ENCODE measurements at places on chromosomes 2 and 18.

DNA sequence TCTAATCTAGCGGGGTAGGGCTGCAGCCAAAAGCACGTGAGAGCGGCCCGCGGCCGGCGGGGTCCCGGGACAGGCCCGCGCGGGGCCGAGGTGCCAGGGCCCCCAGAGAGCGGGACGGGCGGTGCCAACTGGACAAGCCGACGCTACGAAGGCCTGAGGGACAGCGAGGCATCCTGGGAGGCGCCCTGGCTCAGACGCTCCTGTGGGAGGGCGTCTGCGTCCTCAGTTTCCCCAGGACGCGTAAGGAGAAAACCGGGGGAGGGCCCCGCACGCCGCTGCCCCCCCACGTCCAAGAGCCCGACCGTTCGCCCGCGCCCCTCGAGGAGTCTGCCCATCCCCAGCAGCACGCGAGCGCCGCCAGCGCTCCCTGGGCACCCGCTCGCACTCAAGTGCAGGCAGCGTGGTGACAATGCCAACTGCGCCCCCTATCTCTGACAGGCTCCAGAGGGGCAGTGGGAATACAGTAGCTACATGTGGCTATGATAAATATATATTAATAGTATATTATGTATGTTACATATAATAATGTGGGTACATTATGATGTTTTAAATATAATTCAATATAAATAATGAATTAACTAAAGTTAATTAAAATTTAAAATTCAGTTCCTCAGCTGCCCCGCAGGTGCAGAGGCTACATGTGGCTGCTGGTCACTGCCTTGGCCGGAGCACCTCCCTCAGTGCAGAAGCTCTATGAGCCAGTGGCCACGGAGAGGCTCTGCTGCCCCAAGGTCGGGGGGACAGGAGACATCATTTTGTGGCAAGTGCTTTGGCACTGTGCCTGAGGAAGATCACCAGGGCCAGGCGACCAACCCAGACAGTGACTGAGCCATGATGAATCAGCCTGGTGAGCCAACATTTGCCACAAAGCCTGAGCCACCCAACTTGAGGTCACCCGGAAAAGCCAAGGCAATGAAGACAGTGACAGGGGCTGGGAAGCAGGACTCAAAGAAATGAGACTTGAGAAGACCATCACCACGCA lies 5.5 kb upstream of the SFT2D3 start:
- DNase-seq = no peak

GRCh38 chr2:238974501-238975166 lies 126.7 kb downstream of the TWIST2 start:
- DNase-seq = no peak

DNA sequence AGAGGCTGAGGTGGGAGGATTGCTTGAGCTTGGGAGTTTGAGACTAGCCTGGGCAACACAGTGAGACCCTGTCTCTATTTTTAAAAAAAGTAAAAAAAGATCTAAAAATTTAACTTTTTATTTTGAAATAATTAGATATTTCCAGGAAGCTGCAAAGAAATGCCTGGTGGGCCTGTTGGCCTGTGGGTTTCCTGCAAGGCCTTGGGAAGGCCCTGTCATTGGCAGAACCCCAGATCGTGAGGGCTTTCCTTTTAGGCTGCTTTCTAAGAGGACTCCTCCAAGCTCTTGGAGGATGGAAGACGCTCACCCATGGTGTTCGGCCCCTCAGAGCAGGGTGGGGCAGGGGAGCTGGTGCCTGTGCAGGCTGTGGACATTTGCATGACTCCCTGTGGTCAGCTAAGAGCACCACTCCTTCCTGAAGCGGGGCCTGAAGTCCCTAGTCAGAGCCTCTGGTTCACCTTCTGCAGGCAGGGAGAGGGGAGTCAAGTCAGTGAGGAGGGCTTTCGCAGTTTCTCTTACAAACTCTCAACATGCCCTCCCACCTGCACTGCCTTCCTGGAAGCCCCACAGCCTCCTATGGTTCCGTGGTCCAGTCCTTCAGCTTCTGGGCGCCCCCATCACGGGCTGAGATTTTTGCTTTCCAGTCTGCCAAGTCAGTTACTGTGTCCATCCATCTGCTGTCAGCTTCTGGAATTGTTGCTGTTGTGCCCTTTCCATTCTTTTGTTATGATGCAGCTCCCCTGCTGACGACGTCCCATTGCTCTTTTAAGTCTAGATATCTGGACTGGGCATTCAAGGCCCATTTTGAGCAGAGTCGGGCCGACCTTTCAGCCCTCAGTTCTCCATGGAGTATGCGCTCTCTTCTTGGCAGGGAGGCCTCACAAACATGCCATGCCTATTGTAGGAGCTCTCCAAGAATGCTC lies 6.6 kb downstream of the PROC start:
- no peak for DNase-seq

DNA sequence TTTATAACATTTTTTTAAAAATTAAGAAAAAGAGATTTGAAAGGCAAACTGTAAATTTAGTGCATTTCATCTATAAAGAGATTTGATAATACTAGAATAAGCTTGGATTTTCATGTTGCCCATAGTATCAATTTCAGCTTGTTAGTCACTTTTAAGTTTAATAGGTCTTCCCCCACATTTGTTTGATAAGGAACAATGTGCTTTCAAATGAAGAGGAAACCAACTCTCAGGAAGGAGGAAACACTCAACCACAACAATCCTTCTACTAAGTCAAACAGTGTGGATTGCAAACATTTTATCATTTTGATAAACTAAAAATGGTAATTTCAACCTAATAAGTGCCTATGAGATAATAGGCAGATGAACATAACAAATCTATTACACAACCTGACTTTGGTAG lies 397.1 kb upstream of the CDH20 start:
- no peak for DNase-seq

GRCh38 chr2:237208373-237209260 lies 122.9 kb downstream of the COPS8 start:
- DNase-seq = no peak

GRCh38 chr2:172415865-172416183 lies 11.6 kb upstream of the ITGA6 start:
- no peak for DNase-seq

DNA sequence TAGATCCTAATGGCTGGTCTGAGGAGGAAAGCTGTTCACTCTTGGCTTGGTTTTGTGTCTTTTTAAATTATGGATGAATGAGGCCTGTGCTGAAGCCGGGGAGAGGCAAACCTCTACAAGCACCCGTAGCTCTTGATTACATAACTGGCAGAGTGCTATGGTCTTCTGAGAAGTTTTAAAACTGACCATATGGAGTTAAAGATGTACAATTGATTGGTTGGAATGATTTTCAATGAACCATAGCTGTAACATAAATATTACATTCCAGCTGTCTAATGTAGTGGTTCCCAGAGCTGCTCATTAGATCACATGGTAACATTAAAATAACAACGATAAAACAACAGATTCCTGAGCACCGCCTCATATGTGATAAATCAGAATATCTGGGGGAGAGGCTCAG lies 71.1 kb upstream of the MAP4K3 start:
- DNase-seq = no peak

Measured in cortex of kidney (tissue), 1 donor.